HFF-Myc (cell line): ENCODE measurements at places on chromosomes 12 and 14.

GRCh38 chr12:1919284-1919683, 832 bp upstream of the CACNA2D4 start:
- no peak for DNase-seq

DNA sequence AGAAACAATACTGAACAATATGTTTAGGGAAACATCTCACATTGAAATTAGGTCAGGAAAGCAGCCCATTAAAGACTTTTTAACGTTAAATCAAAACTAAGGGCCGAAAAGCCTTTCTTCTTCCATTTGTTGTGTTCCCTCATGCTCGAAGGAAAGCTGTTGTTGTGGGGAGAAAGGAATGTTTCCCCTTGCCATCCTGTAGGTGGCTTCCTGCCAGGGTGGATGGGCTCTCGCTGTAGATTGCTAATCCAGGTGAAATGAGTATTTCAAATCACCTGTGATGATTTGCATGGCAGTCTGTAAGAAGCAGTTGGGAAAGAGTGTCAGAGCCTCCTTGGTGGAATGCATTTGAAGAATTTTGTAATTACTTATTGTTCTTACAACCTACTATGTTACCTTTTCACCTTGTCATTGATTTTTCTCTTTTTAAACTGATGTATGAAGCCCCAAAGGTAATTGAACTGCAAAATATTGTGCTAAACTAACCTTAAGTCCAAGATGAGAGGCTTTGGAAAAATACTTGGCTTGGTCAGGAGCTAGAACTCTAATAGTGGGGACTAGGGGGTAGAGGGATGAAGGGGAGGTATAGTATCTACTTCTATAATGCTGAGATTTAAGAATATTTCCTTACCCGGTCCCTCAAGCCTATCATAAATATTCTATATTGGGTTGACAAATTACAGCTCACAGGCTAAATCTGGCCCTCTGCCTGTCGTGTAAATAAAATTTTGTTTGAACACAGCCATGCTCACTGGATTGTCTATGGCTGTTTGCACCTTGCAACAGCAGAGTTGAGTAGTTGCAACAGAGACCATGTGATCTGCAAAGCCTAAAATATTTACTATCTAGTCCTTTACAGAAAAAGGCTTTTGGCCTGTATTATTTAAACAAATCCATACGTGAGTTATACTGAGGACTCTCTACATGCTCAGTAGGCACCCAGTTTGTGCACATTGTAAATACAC, 7.7 kb upstream of the DCP1B start:
- DNase-seq = no peak

- DNase-seq = no peak
These were observed 285.2 kb upstream of the SYT10 start for GRCh38 chr12:33724867-33725266.

- DNase-seq = no peak
These were observed 58.1 kb upstream of the SRSF5 start for GRCh38 chr14:69708586-69709560.

- DNase-seq = peak; percentile 98
These were observed 110.4 kb downstream of the ZFP36L1 start for GRCh38 chr14:68682166-68683103.

GRCh38 chr14:68448252-68448902, 344.5 kb downstream of the ZFP36L1 start:
- DNase-seq = no peak

DNA sequence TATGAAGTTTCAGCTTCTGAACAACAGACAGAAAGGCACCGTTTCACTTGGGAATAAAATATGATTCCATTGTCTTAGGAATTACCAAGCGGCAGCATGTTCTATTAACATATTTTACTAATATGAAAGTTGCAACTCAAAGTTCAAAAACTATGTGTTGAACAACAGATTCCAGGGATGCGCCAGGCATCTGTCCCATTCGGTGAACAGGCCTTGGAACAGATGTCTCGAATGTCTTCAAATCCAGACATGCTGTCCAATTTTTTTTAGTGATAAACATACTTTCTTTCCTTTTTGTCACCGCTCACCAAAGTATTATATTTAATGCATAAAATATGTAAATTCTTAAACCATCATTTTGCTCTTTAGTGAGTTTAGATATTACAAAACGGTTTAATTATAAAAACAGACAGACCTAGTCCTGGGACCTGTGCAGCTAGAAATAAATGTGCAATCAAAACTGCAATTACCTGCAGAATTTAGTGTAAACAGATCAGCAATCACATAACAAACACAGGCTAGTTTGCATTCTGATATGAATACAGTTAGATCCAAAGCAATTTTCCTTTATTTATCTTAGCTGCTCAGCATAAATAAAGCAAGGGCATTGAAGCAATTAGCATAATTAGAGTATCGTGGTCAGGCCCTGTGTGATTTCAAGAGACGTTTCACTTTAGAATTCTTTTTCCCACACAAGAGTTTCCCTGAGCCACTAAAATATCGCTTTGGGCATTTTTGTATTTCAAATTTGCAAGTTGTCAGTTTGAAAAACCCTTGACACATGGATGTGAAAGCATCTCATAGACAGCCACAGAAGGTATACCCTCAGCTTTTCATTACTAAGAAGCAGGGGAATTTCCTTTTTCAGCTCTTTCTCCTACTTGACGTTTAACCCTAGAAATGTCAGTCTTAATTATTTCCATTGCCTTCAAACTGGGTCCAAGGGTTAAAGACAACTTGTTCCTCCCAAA, 420.8 kb downstream of the EGLN3 start:
- DNase-seq = no peak

DNA sequence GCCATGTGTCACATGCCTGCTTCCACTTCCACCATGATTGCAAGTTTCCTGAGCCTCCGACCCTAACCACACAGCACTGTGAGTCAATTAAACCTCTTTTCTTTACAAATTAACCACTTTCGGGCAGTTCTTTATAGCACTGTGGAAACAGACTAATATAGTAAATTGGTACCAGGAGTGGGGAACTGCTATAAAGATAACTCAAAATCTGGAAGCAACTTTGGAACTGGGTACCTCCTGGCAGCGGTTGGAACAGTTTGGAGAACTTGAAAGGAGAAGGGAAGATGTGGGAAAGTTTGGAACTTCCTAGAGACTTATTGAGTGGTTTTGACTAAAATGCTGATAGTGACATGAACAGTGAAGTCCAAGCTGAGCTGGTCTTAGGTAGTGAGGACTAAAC, 436.1 kb downstream of the TMEM121 start:
- no peak for DNase-seq
